ENCODE measurements at places on chromosomes 4 and X.

DNA sequence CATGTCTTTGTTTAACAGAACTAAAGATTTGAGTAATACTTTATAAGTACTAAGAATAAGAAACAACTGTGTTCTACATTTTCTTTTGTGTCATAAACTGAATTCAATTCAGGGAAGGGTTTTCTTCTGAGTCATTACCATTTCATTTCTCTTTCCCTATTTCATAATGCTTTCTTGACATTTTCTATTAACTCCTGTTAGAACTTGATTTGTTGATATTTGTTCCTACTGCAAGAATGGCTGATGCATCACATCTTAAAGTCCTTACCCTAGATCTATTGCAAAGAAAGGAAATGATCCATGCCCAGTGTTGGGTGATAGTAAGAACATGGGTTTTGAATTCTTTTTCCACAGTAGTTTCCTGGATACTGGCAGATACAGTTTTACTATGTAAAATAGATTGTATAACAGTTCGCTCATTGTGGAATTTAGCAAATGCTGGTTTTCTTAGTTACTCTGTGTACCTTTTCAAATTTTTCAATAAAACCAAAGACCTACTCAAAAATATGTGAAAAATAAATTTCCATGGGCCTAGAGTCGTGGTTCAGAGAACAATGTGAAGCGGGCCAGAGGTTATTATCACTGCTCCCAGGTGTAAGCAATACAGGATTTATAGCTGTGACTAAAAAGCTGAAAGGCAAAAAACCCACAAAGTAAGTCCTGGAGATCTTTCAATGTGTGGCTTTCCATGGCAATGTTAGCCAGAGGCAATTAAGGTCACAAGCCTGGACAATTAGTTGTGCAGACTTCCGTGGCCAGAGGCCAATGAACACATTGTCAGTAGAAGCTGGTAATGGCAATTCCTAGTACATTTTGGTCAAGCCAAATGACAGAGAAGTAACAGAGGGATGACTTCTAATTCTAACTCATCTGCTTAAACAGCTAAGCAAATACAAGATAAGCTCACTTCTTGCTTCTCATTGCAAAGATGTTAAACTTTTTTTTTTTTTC, 127.3 kb upstream of the FAT4 start:
- DNase-seq = no peak

DNA sequence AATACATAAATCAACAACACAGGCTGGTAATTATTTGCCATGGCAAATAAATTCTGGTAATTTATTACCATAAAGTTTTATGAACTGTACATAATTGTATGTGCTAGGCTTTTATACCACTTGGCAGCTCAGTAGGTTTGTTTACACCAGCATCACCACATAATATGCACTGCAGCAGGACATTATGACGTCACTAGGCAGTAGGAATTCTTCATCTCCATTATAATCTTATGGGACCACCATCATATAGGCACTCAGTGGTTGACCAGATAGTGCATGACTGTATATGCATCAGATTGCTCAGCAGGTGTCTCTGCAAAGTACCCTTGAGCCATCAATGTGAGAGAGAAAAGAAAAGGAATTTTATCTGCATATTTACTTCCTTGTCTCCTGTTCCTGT, 295.4 kb downstream of the CFAP47 start:
- DNase-seq = no peak

GRCh38 chr4:73765296-73765695, 24.9 kb downstream of the CXCL8 start:
- DNase-seq = no peak

- no peak for DNase-seq
Measured at GRCh38 chr4:122946142-122946541, 23.7 kb upstream of the NUDT6 start.

Measured in stimulated activated CD8-positive, alpha-beta memory T cell treated with anti-CD3 and anti-CD28 coated beads, Interleukin-2, amount 100 ng/mL, for 1 hour (primary cell).